ENCODE measurements at places on chromosomes 16 and 17.

- no peak for DNase-seq
Observed at GRCh38 chr17:81270279-81270678, 24.8 kb downstream of the SLC38A10 start.

DNA sequence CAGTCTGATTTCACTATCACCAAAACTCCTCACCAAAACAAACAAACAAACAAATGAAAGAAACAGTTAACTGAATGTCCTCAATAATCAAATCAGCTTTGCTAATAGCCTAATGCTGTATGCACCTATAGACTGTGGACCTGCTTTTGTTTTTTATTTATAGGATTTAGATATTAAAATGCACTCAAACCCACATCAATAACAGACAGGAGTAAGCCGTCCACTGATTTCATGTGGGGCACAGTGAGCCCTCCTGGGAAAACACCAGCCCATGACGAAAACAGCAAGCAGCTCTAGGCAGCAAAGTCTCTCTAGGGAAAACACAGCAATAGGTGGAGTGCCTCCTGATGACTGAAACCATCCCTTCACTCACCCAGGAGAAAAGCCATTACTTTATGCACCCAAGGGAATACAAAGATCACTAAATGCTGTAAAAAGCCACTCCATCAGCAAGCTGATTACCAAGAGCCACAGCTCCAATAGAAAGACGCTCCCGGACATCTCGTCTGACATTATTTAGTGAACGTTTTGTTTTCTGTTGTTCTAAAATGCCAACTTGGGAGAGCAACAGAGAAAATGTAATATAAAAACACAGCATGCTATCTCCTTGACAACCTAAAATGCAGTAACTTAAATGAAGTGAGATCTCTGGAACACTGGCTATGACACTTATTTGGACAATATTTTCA lies 47.8 kb downstream of the ANKFY1 start:
- DNase-seq: no peak

DNA sequence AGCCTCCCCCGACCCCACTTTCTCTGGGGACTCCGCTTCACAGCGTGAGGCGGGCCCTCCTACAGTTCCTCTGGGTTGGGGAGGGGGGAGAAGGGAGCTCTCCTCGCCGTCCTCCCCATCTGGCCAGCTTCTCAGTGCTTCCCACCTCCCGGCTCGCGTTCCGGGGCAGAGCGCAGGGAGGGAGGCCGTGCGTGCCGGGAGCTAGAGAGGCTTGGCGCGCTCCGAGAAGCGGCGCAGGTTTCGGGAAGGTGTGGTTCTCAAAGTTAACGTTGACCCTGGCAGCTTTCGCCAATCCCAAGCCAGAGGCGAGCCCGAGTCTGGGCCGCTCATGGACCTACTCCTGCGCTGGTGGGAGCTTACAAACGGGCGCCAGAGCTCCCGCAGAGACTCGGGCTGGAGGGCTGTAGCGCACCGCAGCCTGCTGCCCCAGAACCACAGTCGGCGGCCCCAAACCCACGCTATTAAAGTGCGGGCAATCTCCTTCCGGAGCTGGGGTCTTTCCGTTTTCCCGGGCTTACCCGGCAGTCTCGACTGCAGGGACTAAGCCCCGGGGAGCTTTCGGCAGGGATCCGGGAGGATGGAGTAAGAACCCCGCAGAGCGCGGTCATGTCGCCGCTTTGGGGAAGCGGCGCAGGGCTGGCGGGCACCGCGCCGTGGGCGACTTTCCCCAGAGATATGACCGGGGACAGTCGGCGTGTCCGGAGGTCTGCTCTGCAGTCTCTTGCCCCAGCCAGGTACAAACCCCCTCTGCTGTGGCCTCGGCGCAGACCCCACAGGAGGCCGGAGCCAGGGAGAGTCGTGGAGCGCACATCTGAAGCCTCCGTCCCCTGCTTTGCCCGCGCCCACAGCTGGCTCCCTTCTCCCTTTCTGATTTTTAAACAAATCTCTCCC lies 787 bp downstream of the CDH11 start:
- no peak for DNase-seq

- DNase-seq: peak; percentile 65
Observed at GRCh38 chr16:80804526-80805383, at the start of gene CDYL2. Gene CDYL2, minus strand, starts transcription at chr16:80804598. Its CDS starts 425 bp downstream, at chr16:80804173.

GRCh38 chr16:169014-169413 lies 3.2 kb downstream of the HBM start:
- no peak for DNase-seq

DNA sequence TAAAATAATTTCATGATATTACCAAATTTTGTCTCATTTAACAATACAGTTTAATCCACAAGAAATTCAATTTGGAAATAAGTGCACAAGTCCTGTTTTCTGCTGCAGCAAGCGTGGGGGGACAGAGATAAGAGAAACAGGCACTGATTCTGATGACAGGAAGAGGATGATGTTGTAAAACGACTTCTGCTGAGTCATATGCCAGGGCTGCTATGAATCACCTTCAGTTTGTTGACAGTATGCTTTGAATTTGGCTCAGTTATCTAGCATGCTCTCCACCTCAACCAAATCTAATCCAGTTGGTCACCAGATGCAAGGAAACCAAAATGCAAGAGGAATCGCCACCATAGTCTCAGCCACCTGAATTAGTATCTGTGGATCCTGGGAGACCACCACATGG lies 244.1 kb upstream of the MON1B start:
- no peak for DNase-seq

DNA sequence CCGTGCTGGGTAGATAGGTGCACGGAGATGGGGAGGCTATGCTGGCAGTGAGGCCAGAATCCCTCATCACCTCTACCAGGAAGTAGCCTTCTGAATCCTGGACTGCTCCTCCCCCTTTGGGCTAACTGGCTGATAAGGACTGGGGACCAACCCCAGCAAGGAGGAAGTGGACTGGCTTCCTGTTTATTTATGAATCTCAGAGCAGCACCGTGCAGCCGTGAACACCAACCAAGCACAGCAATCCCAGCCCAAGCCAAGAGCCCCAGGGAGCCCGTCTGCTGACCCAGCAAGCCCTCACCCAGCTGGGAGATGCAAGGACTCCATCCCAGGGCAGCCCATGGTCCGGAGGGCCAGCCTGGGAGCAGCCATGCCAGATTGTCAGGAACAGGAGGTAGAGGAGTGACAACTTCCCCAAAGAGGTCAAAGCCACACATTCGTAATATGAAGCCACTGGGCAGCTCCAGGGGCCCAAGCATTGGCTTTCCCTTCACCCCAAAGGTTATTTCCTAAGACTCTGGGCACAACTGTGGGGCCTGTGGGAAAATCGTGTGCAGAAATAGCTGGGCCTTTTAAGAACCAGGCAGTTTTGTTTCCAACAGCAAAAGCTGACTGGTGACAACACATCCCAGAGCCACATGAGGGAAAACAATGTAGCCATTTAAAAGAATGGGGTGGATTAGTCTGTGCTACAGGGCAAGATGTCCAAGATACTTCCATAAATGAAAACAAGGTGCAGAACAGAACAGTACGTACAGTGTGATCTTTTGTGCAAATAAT lies 23.9 kb downstream of the PHB1 start:
- peak; percentile 30 for DNase-seq

GRCh38 chr17:10603931-10604330 lies 53.2 kb downstream of the MYH3 start:
- DNase-seq: no peak

GRCh38 chr17:70947636-70948565 lies 778.6 kb downstream of the KCNJ2 start:
- no peak for DNase-seq

DNA sequence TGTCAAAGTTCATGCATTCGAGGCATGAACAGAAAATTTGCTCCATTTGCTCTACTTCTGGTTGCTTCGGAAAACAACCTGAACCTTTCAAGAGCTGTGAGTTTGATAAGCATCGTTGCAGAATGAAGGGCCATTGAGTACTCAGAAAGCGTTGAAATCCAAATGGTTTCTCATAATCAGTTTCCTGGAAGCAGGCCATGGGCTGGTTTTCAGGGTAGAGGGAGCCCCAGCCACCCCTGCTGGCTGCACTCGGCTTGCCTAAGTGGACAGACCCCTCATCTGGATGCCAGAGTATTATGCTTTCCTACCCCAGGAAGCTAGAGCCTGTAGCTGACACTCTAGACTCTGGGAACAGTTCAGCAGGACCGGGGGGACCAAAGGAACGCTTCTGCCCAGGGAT lies 24.4 kb downstream of the SCNN1G start:
- DNase-seq: no peak

DNA sequence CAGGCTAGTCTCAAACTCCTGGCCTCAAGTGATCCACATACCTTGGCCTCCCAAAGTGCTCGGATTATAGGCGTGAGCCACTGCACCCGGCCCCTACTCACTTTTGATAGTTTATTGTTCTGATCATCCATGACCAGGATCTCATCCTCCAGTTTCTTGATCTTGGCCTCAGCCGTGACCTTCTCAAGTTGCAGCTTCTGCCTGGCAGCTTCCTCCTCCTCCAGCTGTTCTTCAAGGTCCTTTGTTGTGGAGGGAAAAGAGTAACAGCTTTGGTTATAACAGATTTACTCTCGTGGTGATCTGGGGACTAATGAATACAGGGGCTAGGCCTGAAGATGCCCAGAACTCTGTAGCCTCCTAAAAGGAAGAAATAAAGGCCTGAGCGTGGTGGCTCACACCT lies 89.9 kb downstream of the NDE1 start:
- DNase-seq: no peak

DNA sequence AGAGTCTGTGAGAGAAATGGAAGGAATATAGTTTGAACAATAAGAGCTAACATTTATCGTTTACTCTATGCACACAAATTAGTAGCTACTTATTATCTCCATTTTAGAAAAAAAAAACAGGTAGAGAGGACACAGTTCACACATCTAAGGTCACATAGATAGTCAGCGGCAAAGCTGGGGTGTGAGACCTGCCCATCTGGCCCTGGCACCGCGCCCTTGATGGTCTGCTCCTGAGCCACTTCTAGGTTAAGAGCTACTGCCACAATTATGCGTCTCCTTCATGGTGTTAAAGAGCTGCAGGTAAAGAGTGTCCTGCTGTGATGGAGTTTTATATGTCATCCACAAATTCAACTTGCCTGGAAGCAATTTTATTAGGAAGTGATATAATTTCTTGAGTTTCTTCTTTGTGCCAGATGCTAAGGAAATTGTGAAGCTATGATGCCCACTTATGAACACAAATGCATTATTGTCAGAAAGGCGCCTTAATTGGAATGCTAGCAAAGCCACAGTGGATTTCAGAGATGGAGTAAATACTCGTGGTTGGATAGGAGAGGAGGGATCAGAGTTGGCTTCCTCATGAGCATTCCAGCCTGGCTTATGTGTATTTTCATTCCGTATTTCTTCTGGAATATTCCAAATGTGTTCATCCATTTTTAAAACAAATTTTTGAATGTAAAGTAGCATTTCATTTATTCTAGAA lies 21.3 kb upstream of the MFSD6L start:
- DNase-seq: no peak

- DNase-seq: no peak
Observed at GRCh38 chr17:16569358-16569712, 331 bp upstream of the ZNF287 start.

GRCh38 chr16:6976716-6977115 lies 355.9 kb upstream of the RBFOX1 start:
- DNase-seq: no peak

- DNase-seq: no peak
Observed at GRCh38 chr17:40779181-40779909, 3.0 kb downstream of the KRT27 start.

- DNase-seq: no peak
Observed at GRCh38 chr16:56266641-56267607, 75.6 kb downstream of the GNAO1 start.

DNA sequence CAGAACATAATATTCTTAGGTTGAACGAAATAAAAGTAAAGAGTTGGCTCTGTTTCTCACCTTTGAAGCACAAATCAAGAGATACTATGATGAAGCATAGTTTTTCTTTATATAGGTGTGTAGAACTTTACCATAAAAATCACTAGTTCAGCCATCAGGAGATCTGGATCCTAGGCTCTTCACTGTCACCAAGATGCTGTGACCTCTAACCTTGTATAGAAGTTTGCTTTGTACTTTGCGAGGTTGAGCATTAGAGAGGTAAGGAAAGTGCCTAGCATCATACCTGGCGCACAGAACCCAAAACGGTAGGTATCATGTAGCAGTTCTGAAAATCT lies 553 bp upstream of the CDC6 start:
- DNase-seq: no peak

- no peak for DNase-seq
Observed at GRCh38 chr16:27739606-27740357, 189.8 kb downstream of the KATNIP start.

DNA sequence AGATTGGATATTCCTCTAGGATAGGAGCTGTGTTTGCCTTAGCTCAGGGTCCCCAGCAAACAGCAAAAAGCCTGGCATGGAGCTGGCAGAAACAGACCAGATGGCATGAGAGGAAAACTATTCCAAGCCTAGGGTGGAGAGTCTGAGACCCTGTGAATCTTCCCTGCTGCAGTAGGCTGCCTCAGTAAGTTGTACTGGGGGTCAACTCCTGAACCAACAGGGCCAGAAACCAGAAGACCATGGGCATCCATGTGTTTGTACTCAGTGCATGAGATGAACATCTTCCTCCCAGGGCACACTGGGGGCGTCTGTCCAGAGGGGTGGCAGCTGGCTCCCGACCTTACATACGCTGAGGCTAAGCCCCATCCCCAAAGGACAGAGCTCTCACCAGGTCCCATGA lies 214.4 kb downstream of the C16orf78 start:
- no peak for DNase-seq

DNA sequence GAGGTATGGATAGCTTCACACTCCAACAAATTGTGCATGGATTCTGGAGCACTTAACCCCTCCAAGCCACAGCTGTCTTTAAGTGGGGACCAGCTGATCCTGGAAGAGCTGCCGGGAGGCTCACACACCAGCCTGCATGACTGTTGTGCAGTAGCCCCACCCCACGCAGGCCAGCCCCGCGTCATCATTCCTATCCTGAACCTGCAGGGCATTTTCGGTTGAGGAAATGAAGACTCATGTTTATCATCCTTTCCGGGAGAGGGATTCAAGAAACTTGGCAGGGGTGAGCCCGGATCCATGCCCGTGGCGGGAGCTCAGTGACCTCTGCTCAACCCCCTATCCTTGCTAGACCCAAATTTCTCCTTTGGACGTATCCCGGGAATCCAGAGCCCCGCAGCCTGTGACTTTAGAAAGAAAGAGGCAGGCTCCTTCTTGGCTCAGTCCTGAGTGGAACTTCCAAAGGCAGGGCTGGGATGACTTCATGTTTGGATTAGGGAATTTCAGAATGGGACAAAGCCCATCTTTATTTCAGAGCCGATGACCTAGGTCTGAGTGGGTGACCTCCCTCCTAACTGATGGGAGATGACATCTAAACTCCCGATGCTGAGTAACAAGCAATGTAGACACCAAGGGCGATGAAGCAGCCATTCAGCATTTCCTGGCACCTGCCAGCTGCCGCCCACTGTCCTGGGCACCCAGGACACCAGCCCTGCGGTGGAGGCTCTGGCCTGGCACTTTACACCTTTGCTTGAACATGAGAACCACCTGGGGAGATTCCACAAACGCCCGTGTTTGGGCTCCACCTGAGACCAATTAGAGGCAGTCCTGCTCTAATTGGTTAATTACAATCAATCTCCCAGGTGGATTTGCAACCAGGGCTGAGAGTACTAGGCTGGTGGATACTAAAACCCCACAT lies 43.3 kb upstream of the CMIP start:
- no peak for DNase-seq

Data from CD4-positive, alpha-beta T cell treated with Interleukin-12 subunit alpha and Interleukin-12 subunit beta, for 1 hour (primary cell).